Pulmonary artery endothelial cell (primary cell): ENCODE measurements at places on chromosomes 11 and 22. TPM values are rescaled to one million over a fixed set of nuclear protein-coding genes. Genes with fewer than 3 reads are reported as not detected.

CLNS1A gene
- total RNA-seq = 185 and 203 TPM in 2 replicates

MCAM gene
- 1,937 and 2,031 TPM in 2 replicates for total RNA-seq

OVCH2 gene
- not detected in 2 replicates for total RNA-seq

CBX7 gene
- total RNA-seq = 2.7 and 4.0 TPM in 2 replicates

RIMBP3B gene
- total RNA-seq = under 0.01 and 0.04 TPM in 2 replicates

MMP3 gene
- not detected in 2 replicates for total RNA-seq

CARD18 gene
- total RNA-seq = not detected in 2 replicates

MB gene
- not detected in 2 replicates for total RNA-seq

ADM gene
- 132 and 144 TPM in 2 replicates for total RNA-seq

ELF5 gene
- not detected in 2 replicates for total RNA-seq

BTBD18 gene
- total RNA-seq = not detected in 2 replicates

GRM5 gene
- under 0.01 and 0.04 TPM in 2 replicates for total RNA-seq

INSC gene
- total RNA-seq = 0.28 TPM in 1 of 2 replicates, not detected in the other

APOA5 gene
- total RNA-seq = not detected in 2 replicates

F2 gene
- total RNA-seq = 0.14 TPM in 1 of 2 replicates, not detected in the other

ANKK1 gene
- total RNA-seq = 0.07 and 0.11 TPM in 2 replicates

TMEM9B gene
- 31.3 and 42.4 TPM in 2 replicates for total RNA-seq

C11orf58 gene
- 194 and 278 TPM in 2 replicates for total RNA-seq

JAML gene
- total RNA-seq = 0.13 and 0.35 TPM in 2 replicates

ZP1 gene
- total RNA-seq = not detected in 2 replicates
